ENCODE measurements at places on chromosomes 1 and 21.

DNA sequence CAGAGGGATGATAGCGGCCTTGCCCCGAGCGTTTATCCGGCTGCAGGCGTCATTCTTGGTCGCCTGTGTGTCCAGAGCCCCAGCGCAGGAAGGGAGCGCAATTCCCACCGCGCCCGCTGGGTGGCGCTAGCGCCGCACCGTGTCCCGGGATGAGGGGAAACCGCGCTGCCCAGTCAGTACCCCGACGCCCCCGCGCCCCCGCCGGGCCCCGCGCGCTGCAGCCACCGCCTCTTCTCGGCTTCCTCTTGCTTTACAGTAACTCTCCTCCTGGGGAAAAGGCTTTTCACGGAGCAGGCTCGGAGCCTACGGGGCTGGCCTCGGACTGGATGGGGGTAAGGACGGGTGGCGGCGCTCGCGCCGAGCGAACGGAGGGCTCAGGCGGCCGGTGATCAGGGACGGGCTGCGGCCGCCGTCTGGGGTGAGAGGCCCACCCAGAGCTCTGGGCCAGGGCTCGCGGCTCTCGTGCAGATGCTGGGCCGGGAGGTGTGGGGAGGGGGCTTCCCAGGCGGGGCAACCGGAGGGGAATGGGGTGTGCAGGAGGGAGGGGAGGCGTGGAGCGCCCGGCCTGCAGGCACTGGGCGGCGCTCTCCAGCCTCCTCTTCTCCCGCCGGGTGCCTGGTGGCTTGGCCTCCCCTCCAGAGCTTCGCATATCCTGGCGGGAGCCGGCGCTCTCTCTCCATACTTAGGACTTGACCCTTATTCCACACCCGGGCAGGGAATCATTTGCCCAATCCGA lies 29.8 kb downstream of the TEX35 start:
- peak; percentile 64 for DNase-seq

DNA sequence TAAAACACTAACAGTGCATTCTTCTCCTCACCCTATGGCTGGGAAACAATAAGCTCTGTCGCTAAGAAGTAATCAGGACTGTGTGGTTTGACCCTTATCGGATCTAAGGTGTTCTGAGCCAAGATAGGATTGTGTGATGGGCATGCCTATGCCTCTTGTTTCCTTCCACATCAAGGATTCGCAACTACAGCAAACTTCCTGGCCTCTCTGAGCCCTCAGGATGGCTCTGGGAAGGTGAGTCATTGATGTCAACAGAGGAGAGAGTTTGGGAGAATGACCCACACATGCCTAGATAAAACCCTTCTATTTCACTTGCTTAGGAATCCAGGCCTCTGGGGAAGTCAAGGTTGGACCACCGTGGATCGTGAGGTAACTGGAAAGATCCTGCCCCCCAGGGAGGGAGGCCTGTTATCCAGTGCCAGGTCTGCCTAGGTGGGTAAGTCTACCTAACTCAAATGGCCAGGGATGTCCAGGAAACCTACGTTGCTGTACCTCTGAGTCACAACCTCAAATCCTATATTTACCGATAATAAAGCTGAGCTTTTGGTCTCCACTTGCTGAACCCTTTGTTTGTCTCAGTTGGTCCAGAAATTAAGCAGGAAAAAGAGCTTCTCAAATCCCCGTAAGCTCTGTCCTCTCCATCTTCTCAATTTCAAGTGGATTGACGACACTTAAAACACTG lies 27.4 kb downstream of the TIAM1 start:
- no peak for DNase-seq

DNA sequence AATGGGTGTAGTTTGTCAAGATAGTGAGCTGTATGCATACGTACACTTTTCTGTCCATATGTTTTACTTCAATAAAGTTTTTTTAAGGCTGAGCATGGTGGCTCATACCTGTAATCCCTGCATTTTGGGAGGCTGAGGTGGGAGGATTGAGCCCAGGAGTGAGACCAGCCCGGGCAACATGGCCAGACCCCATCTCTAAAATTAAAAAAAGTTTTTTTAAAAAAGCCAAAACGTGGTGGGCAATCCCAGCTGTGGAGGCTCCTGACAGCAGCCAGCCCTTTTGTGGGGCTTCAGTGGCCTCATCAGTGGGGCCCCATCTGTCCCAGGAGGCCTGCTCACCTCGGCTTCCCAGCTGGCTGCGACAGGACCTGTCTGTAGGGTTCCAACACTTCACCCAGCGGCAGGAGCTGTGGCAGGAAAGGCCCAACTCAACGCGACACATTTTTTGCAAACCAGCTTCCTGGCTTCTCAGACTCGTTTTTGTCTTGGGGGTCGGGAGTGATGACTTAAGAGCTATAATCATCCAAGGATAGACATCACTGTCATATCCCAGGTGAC lies 56.9 kb upstream of the LBR start:
- no peak for DNase-seq

DNA sequence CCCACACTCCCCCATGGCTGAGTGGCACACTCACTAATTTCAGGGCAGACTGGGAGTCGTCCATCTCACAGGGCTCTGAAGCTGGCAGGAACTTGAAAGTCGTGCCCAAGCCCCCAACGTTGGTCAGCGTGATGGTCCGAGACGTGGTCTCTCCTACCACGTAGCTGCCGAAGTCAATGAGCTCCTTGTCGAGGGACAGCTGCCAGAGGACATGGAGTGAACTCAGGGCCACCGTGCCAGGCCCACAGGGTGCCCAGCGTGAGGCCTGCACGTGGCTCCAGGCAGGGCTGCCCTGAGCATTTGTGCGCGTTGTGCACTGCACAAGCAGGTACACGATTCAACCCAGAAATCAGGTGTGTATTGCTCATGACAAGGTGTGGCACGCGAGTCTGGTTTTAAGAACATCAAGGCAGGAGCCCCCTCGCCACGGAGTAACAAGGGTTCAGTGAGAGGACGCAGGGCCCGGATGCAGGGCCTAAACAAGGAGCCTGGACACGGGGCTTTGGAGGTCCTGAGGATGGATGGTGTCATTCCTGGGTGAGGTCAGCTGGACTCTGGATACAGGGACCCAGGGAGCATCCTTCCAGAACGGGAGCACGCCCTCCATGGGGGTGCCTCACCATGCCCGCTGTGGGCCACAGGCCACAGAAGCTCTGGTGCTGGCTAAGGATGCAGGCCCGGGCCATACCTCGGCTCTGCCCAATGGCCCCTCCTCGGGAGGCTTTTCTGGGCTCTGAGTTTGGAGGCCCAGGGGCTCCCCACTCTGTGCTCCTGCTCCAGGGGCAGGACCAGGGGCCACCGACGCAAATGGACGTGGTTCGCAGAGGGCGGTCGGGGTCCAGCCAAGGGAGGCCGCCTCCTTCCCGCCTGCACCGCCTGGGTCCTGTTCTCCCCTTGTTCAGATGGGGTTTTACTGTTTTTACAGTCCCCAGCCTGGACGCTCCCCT lies 37.8 kb upstream of the TMEM52 start:
- DNase-seq = no peak

- no peak for DNase-seq
Observed at GRCh38 chr1:22410401-22410800, 41.2 kb upstream of the ZBTB40 start.

DNA sequence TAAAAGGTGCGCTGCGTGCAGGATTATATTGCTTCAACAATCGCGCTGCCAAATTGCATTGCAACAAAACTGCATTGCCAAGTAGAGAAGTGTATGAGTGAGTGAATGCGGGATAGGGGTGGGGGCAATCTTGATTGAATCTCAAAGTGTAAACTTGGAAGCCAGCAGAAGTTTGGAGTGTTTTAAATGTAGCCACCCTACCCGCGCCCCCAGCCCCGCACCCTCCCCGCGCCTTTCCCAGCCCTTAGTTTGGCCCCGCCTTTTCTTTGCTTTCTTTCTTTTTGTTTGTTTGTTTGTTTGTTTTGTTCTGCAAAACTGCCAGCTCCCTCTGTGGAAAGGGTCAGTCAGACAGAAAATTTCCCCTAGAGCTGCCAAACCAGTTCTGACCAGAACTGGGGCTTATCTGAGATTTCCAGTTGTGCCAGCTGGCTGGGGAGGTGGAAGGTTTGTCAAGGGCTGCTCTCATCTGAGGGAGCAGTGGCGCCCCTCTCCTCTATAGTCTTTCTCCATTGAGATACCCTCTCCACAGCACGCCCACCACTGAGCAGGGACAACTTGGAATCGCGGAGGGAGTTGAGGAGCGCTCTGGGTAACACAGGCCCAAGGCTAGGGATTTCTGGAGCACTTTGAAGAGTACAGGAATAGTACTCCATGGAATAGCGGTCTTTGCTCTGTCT lies 666 bp upstream of the BEND5 start:
- no peak for DNase-seq

GRCh38 chr1:159170639-159171038 lies 776 bp upstream of the CADM3 start:
- no peak for DNase-seq

GRCh38 chr1:168092566-168093355 lies 44.0 kb downstream of the GPR161 start:
- no peak for DNase-seq

- DNase-seq = no peak
Observed at GRCh38 chr1:225877580-225877979, 4.6 kb downstream of the TMEM63A start.

DNA sequence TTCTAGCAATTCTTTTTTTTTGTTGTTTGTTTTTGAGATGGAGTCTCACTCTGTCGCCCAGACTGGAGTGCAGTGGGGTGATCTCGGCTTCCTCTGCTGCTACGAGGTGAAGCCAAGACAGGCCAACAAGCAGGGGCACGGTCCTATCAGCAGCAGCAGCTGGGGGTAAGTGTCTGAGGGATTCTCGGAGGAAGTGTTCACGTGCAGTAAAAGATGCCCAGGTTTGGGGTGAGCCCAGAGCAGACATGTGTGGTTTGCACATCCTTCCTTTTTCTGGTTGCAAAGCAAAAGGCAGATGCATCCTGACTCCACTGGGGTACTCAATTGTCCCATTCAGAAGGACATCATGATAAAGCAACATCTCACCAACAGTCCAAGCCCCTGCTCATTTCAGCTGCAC lies 27.7 kb downstream of the PIGP start:
- no peak for DNase-seq

DNA sequence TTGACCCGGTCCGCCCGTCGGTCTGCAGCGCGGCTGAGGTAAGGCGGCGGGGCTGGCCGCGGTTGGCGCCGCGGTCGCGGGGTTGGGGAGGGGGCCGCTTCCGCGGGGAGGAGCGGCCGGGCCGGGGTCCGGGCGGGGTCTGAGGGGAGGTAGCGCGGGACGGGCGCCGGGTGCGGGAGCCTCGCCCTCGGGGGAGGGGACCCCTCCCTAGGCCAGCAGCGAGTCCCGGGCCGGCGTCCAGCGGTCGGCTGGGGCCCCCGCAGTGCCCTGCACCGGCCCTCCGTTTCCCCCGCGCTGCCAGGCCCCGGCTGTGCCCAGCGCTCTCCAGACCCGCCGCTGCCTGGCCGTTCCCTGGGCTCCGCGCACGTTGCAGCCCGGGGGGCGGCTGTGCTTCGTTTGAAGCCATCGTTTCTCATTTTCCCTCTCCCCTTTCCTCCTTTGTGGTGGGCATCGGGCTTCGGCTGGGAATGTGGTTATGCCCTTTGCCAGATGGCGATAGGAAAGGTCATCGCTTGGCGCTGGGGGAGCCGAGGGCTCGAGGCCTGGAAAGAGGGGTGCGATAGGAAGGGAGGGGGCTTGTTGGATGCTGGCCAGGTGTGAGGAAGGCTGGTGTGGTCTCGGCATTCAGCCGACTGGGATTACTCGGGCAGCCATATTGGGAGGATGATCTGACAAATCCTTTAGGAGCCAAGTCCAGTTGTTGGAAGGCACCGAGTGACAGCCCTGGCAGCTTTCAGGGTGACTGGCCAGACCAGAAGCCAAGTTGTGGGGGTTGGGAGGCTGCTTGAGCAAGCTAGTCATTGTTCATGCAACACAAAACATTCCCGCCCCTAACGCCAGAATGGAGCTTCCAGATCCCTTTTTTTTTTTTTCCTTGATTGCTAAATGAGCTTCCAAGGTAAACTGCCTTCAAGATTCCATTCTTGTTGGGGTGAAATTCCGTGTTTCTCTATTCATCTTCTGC lies 753 bp downstream of the KIF1B start:
- DNase-seq = no peak

DNA sequence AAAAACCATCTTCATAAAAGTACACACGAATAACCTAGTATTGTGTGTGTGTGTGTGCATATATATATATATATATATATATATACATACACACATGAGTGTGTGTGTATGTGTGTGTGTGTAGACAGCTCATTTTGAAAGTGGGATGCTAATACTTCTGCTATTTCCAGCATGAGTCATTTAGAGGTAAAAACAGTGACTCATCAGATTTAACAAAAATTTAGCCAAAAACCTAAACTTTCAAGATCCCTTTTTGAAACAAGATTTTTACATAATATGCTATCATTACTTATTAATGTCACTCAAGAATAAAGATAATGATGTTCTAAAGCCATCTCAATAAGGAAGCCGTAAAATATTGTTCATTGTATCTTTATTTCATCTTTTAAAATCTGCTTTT lies 35.6 kb upstream of the ADGRL4 start:
- DNase-seq = no peak

GRCh38 chr1:50271968-50272578 lies 151.2 kb downstream of the DMRTA2 start:
- no peak for DNase-seq

GRCh38 chr1:32498751-32499150 lies 33.9 kb downstream of the ZBTB8B start:
- no peak for DNase-seq

- DNase-seq = no peak
Observed at GRCh38 chr21:32044205-32045180, 171.7 kb downstream of the HUNK start.

DNA sequence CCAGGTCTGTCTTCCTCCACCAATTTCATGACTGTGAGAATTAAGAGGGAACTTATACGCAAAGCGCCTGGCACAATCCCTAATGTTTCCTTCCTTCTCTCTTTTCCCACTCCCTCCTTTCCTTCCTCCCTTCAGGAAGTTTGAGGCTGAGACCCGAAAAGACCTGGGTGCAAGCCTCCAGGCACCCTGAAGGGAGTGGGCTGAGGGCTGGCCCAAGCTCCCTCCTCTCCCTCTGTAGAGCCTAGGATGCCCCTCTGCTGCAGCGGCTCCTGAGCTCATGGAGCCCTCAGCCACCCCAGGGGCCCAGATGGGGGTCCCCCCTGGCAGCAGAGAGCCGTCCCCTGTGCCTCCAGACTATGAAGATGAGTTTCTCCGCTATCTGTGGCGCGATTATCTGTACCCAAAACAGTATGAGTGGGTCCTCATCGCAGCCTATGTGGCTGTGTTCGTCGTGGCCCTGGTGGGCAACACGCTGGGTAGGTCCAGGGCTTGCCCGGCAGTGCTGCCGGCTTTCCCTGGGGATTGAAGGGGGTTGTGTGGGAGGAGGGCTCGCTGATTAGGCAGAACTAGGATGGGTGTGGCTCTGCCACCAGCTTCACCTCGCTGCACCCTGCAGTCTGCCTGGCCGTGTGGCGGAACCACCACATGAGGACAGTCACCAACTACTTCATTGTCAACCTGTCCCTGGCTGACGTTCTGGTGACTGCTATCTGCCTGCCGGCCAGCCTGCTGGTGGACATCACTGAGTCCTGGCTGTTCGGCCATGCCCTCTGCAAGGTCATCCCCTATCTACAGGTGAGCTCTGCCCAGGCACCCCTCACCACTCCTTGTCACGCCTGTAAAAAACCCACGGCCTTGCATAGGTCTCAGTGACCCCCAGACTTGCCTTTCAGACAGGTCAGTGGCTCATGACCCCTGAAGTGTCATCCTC lies 1.7 kb downstream of the HCRTR1 start:
- DNase-seq = no peak

- peak; percentile 17 for DNase-seq
Observed at GRCh38 chr21:45004481-45005247, 64.8 kb downstream of the SLX9 start.

GRCh38 chr1:47776667-47777131 lies 220.5 kb downstream of the TRABD2B start:
- DNase-seq = no peak
